ENCODE measurements at places on chromosomes 12 and 14. TPM values are rescaled to one million over a fixed set of nuclear protein-coding genes. Genes with fewer than 3 reads are reported as not detected.

DNA sequence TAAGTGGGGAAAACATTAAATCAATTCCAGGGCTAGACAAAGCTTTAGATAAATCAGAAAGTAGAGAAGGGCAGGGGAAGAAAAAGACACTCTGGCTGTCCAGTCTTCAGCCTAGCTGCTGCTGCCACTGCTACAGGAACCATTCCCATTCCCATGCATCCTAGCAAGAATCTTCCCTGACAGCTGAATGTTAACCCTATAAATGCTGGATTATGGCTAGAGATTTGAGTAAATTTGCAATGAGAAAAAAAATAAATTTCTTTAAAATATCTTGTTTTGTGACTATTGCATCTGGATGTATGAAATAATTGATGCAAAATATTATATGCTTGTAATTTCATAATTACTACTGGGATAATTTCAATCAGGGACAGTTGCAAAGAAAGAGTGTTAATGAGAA lies 15.0 kb upstream of the CDKN3 start:
- no peak for DNase-seq

- no peak for DNase-seq
Observed at GRCh38 chr12:121797937-121798786, 4.7 kb upstream of the RHOF start.

GRCh38 chr14:78834766-78835451 lies 664.7 kb downstream of the NRXN3 start:
- DNase-seq, result no peak

DNA sequence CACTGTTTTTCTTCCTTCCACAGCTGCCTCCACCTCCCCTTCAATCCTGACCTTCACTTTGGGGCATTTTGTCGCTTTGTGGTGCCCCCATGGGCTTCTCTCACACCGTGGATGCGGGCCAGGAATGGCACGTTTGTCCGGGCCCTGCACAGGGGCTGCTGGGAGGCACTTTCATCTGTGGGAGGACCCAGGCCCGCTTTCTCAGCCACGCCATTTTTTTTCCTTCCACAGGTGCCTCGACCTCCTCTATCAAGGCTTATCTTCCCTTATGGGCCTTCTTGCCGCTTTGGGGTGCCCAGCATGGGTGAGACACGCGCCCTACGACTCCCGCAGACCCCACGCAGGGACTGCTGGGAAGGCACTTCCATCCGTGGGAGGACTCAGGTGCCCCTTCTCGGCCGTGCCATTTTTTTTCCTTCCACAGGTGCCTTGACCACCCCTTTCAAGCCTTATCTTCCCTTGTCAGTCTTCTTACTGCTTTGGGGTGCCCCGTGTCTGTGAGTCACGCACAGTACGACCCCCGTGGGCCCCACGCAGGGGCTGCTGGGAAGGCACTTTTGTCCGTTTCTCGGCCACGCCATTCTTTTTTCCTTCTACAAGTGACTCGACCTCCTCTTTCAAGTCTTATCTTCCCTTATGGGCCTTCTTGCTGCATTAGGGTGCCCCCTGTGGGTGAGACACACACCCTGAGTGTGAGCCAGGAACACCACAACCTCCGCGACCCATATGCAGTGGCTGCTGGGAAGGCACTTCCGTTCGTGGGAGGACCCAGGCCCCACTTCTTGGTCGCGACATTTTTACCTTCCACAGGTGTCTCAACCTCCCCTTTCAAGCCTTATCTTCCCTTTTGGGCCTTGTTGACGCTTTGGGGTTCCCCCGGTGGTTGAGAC lies 270.7 kb downstream of the ALG10 start:
- DNase-seq, result no peak

- DNase-seq, result no peak
Observed at GRCh38 chr12:59620326-59620725, 24.5 kb downstream of the SLC16A7 start.

DNA sequence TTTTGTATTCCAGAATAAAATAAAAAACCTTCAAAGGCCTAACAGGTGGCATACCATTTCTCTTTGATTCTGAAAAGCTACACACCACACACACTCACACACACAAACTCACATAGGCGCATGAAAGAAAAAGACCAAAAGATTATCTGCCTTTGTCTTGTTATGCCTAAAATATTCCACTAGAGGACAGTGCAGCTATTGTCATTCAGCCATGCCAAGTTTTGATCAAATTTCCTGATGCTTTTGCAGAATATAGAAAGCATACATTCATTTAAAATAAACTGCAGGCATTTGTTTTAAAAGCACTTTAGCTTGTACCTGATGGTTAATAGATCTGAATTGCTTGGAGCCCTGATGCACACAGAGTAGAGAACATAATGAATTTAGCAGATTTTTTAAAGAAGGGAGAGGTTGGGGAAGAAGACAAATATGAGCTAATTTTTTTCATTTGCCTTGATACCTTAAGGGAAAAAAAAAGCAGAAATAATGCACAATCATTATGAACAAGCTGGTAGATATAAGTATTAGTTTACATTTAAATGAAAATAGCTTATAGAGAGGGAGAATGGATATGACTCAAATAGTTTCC lies 1766.9 kb upstream of the SEL1L start:
- peak; percentile 73 for DNase-seq

DNA sequence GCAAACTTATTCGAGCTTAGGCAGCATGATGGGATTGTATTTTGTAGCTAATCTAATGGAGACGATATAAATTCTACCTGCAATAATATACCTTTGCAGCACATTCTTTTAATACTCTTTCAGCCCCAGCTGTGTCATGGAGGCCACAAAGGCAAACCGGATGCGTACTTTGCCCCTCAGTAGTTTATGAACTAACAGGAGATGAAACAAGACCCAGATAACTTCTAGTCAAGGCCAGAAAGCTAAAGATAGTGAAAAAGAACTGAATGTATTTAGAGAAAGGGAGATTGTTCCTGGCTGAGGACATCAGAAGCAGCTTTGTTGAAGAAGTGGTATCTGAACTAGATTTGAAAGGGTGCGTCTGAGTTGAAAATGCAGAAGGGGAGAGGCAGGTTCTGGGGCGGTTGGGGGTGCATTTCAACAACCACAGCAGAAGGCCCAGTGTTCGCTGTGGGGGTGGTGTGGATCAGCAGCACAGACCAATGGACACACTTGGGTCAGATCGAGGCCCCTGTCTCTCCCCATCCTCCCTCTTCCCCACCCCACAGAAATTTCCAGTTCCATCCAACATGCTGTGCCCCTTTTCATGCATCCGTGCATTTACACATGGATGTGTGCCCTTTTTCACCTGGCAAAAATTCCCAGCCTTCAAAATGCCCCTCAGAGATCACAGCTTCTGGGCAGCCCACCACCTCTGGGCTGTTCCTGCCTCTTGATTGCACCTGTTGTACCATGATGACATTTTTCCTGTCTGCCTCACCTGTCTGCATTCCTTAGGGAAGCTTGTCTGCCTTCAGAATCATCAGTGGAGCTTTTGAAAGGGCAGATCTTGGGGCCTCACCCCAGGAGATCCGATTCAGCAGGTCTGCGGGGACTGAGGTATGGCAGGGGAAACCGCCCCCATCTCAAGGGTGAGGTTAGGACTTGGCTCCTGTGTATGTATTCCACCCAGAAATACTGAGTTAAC lies 2.2 kb downstream of the ZNF839 start:
- no peak for DNase-seq

The LUM gene
- 593 TPM for total RNA-seq

The FAM161B gene
- 4.6 TPM for total RNA-seq

The DPF3 gene
- 0.74 TPM for total RNA-seq

DNA sequence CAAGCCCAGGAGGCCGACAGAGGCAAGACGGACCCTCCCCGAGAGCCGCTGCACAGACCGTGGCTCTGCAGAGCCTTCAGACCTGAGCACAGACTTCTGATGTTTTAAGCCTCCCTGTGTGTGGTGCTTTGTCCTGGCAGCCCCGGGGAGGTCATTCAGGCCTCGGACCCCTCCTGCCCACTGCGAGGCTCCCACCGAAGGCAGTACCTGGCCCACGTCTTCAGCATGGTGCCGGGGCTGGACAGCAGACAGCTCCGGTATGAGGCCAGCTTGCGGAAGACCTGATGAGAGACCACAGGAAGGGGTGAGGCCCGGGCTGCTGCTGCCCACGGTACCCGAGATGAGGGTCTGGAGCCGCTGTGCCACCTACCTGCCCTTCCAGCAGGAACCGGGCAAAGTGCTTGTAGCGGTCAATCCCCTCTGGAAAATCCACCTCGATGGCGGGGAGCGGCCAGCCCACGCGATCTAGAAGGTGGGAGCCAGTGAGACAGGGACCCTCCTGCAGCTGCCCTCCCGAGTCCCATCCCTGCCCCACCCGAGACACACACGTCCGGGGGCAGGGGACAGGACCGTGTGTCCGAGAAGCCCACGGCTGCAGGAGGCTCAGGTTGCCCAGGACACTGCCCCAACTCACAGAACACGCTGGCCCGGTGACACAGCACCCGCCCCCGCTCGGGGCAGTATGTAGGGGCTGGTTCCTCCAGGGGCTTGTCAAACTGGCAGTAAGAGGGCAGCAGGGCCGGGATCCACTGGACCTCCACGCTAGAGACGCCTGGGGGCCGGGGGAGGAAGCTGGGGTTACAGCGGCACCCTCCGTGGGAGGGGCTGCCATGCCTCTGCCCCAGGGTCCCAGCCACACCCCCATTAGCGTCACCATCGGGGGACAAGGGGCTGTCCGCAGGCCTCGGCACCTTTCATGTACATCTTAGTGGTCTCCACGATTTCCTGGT lies 35.6 kb upstream of the UBC start:
- DNase-seq, result no peak

- DNase-seq, result no peak
Observed at GRCh38 chr12:94198872-94199271, 50.5 kb downstream of the PLXNC1 start.

GRCh38 chr14:31127690-31128089 lies 79.9 kb downstream of the HECTD1 start:
- no peak for DNase-seq

The KCNC2 gene
- not detected for total RNA-seq

- DNase-seq, result no peak
Observed at GRCh38 chr12:1827826-1828805, 7.8 kb downstream of the LRTM2 start.

GRCh38 chr12:114245555-114245954 lies 160.4 kb downstream of the TBX5 start:
- DNase-seq, result no peak

The HOXC4 gene
- 0.71 TPM for total RNA-seq

DNA sequence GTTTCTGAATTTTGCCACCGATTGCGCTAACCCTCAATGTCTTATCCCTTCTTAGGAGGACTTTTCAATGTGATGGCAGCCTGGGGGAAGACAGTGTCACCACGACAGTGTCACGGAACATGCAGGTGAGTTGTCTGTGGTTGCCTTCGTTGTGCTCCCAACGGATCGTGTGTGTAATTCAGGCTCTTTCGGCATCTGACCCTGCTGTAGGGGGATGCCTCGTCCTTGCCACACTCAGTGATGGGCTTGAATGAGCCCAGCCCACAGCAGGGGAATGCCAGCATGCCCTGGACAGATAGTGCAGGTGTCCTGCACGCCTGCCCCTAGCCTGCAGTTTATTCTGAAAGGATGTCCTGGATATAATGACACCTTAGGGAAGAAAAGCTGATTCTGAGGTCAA lies 123.8 kb upstream of the RTL1 start:
- DNase-seq, result no peak

The SLC6A13 gene
- 1.1 TPM for total RNA-seq

- no peak for DNase-seq
Observed at GRCh38 chr12:49309386-49309785, 13.7 kb upstream of the TROAP start.

DNA sequence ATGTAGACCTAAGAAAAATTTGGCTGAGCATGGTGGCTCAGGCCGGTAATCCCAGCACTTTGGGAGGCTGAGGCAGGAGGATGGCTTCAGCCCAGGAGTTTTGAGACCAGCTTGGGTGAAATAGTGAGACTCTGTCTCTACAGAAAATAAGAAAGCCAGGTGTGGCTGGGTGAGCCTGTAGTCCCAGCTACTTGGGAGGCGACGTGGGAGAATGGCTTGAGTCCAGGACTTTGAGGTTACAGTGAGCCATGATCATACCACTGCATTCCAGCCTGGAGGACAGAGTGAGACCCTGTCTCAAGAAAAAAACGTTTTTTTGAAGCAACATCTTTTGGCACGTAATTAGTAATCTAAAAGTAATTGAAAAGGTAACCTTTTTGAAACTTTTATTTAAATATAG lies 70.9 kb downstream of the FERMT2 start:
- DNase-seq, result no peak

- DNase-seq, result no peak
Observed at GRCh38 chr12:68630598-68630997, 19.9 kb downstream of the RAP1B start.

GRCh38 chr12:53825246-53826081 lies 73.7 kb upstream of the CISTR start:
- no peak for DNase-seq

DNA sequence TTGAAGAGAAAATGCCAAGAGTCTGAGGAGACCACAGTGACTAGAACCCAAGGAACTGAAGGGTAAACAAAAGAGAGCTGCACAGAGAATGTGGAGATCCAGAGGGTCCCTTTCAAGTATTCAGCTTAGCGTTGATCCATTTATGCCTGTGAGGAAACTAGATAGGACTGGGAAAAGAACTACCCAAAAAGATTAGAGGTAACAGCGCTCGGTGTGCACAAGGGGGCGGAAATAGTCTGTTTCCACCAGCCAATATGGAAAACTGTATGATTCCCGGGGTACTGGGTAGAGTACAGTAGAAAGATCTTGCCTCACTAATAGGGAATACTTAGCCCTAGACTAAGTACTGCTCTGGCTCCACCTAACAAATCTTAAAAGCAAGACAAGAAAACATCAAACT lies 135.5 kb downstream of the DPF3 start:
- DNase-seq, result no peak

- peak; percentile 5 for DNase-seq
Observed at GRCh38 chr12:125402874-125403789, 337.9 kb downstream of the AACS start.

DNA sequence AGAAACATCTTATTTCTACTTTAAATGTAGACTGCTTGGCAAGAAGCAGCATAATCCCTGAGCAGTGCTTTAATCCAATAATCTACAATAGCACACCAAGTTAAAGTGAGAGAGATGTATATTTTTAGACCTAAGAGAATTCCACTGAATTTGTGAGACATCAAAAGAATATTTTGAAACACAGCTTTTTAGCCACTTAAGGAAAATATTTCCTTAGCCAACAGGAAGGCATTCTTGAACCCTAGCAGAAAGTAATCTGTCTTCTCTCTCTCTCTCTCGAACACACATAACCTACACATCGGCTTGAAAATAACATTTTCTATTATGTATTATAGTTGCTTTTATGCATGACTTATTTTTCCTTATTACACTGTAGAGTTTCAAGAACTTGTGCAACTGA lies 34.0 kb downstream of the KITLG start:
- no peak for DNase-seq

- DNase-seq, result no peak
Observed at GRCh38 chr12:105600911-105601545, 270.5 kb downstream of the C12orf75 start.

GRCh38 chr12:5864972-5865371 lies 80.1 kb downstream of the ANO2 start:
- DNase-seq, result no peak

- DNase-seq, result no peak
Observed at GRCh38 chr12:130608132-130608531, 108.0 kb downstream of the RIMBP2 start.

DNA sequence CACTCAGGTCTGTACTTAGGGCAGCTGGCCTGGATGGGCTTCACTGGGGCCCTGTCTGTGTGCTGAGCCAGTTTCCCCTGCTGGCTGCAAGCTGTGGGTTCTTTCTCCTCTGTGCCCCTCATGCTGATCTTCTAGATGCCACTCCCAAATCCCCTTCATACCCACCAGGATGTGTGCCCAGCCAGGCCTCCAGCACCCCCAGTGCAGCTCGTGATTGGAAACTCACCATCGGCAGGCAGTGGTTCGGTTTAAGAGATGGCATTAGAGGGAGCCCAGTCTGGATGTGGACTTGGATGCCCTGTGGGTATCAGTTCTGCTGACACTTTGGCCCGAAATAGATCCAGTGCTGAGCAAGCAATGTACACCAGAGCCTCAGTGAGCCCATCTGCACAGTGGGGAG lies 5.9 kb downstream of the TCL1B start:
- DNase-seq, result no peak

All from lung (tissue), 17 donors.